ENCODE measurements at places on chromosomes 5 and 9. TPM values are rescaled to one million over a fixed set of nuclear protein-coding genes. Genes with fewer than 3 reads are reported as not detected.

The PRELID2 gene
- 3.7 TPM for total RNA-seq

The HMMR gene
- 46.6 TPM for total RNA-seq

The CBY3 gene
- 0.32 TPM for total RNA-seq

The TAF11L5 gene
- not detected for total RNA-seq

The GALNT10 gene
- 33.9 TPM for total RNA-seq

The AHRR gene
- 42.2 TPM for total RNA-seq

The COL15A1 gene
- total RNA-seq: 0.20 TPM

The PIP5K1B gene
- total RNA-seq: 7.0 TPM

Data from T-helper 2 cell treated with Interferon-gamma antibody and Interleukin-4, amounts not matched to agents 100 ng/mL and 5 ng/mL, for 36 hours (primary cell).